Activated T-cell treated with anti-CD3 and anti-CD28 coated beads, Interleukin-2, amount 50 U/mL, for 72 hours (primary cell): ENCODE measurements at places on chromosomes 12 and 14. TPM values are rescaled to one million over a fixed set of nuclear protein-coding genes. Genes with fewer than 3 reads are reported as not detected.

DNA sequence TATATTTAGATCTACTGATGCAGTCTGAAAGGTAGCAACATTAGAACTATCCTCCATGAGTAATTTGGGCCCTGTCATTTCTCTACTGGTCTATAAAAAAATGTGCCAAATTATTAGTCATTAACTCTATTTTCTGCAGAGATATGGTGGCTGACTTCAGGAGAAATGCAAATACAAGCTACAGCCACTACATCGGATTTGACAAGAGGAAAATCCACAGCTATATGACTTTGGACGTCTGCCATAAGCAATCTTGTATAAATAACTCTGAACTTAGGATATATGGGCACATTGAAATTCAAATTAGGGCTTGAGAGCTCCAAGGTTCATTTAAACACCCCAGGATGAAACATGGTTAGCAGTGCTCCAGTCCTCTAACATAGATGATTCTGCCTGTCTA is 983.0 kb upstream of the LRFN5 start:
- no peak for DNase-seq
- H3K4me1 ChIP-seq = no peaks in the 10 kb centered on the region
- no peak overlapping the region for H3K4me3 ChIP-seq
- H3K27ac ChIP-seq = no peak overlapping the region
- H3K27me3 ChIP-seq = no peaks in the 10 kb centered on the region

- H3K4me1 ChIP-seq = no peaks in the 10 kb centered on the region
- no peaks in the 10 kb centered on the region for H3K36me3 ChIP-seq
- no peaks in the 10 kb centered on the region for H3K27me3 ChIP-seq
- peak; percentile 7 for DNase-seq
Observed at GRCh38 chr14:23512156-23512555, 39.4 kb downstream of the ZFHX2 start.

- no peak overlapping the region for H3K27ac ChIP-seq
- no peak overlapping the region for H3K4me3 ChIP-seq
- peaks cover 42% of the 10 kb centered on the region for H3K4me1 ChIP-seq
- no peaks in the 10 kb centered on the region for H3K36me3 ChIP-seq
- peaks cover 40% of the 10 kb centered on the region for H3K27me3 ChIP-seq
Observed at GRCh38 chr14:92774572-92774971, 19.5 kb upstream of the GOLGA5 start.

GRCh38 chr14:70338550-70338949 is 20.9 kb downstream of the COX16 start:
- DNase-seq = no peak
- H3K36me3 ChIP-seq = peaks cover 30% of the 10 kb centered on the region
- H3K27me3 ChIP-seq = no peaks in the 10 kb centered on the region
- H3K27ac ChIP-seq = no peak overlapping the region

DNA sequence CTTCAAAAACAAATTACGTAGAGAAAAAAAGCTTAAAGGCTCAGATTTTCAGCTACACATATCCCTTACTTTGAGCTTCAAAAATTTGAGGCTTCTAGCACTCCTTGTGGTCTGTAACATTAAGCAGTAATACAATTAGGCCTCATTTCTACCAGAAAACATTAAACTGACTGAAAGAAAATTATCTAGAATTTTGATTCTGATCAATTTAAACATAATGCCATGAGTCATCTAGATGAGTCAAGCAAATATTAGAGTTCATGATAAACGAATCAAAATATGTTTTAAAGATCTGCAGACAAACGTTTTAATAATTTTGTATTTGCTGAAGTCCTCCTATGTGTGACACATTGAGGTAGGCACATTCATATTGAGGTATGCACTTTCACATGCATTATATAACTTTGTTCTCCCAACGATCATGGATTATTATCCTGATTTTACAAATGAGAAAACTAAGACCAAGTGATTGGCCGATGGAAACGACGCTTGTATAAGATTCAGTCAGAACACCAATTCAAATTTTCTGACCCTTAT is 4.3 kb downstream of the OSBPL8 start:
- H3K36me3 ChIP-seq = peaks cover 3% of the 10 kb centered on the region
- peaks cover 63% of the 10 kb centered on the region for H3K4me1 ChIP-seq
- no peak for DNase-seq
- H3K27me3 ChIP-seq = no peaks in the 10 kb centered on the region

DNA sequence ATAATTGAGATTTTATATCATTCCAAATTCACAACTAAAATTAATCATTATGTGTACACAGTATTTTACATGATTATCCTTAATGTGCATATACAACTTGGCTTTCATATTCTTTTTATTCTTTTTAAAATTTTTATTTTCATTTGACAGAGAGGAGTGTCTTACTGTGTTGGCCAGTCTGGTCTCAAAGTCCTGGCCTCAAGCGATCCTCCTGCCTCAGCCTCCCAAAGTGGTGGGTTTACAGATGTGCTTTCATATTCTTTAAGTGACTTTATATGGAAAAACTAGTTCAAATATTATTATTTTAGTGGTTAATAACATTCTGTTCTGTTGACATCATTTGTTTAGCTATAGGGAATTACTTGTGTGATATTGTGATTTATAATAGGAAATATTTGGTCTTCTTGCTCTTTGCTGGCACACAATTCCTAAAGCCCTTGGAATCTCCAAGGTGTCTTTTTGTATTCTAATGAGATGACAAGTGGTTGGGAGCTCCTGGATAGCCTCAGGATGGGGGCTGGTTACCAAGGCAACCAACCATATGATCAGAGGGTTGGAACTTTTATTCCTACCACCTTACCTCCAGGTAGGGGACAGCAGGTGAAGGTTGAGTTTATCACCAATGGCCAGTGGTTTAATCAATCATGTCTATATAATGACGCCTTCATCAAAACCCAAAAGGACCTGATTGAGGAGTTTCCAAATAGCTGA is 16.0 kb upstream of the ZNF410 start:
- no peaks in the 10 kb centered on the region for H3K4me1 ChIP-seq
- no peaks in the 10 kb centered on the region for H3K27me3 ChIP-seq
- no peak overlapping the region for H3K27ac ChIP-seq
- no peak for DNase-seq
- no peak overlapping the region for H3K4me3 ChIP-seq

DNA sequence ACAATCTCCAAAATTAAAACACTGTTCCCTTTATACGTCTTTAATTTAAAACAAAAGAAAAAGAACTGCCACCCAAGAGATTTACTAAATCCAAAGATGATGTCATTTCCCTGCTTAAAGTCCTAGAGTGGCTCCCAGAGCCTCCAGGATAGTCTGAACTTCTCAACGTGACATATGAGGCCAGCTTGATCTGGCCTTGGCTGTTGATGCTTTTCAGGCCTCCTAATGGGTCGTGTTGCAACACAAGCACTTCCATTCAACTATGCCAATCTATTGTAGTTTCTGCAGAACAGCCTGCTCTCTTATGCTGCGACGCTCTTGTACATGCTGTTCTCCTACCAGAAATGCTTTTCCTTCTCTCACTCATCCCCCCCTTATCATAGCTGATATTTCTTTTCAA is 35.7 kb downstream of the LGR5 start:
- no peaks in the 10 kb centered on the region for H3K4me1 ChIP-seq
- H3K36me3 ChIP-seq = no peaks in the 10 kb centered on the region
- no peak overlapping the region for H3K27ac ChIP-seq

- no peaks in the 10 kb centered on the region for H3K4me1 ChIP-seq
- H3K4me3 ChIP-seq = no peak overlapping the region
- no peaks in the 10 kb centered on the region for H3K27me3 ChIP-seq
- H3K27ac ChIP-seq = no peak overlapping the region
- no peak for DNase-seq
Observed at GRCh38 chr12:81722004-81722403, 37.1 kb downstream of the PPFIA2 start.

GRCh38 chr14:87334997-87335685 is 657.8 kb downstream of the GALC start:
- no peak overlapping the region for H3K4me3 ChIP-seq
- no peak overlapping the region for H3K27ac ChIP-seq

DNA sequence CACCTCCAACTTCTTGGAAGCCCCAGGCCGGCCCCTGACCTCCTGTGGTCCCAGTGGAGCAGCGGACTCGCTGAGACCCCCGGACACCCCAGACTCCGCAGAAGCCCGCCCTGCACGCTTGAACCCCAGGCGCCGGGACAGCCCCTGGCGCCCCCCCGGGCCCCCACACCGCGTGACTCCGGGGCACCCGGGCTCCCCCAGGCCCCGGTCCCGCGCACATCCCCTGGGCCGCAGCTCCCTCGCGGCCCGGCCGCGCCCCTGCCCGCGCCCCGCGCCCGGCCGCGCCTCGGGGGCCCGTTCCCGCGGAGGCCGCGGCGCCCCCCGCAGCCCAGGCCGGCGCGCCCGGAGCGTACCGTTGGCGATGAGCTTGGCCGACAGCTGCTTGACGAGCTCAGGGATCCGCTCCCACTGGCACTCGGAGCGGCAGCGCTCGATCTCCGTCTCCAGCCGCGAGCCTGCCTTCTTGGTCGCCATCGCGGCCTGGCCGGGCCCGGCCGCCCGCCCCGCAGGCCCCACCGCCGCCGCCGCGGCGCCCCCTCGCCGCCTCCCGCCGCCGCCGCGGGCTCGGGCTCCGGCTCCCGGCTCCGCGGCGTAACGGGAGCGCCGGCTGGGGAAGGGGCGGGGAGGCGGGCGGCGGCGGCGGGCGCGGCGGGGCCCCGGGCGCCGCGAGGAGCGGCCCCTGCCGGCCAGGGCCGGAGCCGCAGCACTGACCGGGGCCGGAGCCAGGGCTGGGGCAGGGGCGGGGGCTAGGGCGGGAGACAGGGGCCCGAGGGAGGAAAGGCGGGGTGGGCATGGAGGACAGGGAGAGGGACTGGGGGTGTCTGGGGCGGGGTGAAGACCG is at the start of gene TTC7B:
TSS of gene TTC7B (minus strand) at position 609 of the 841 bp plus-strand sequence. CDS start at position 474, 135 bp downstream.
- no peaks in the 10 kb centered on the region for H3K36me3 ChIP-seq
- H3K27ac ChIP-seq = no peak within 1 kb of the TSS
- DNase-seq = peak; percentile 70

DNA sequence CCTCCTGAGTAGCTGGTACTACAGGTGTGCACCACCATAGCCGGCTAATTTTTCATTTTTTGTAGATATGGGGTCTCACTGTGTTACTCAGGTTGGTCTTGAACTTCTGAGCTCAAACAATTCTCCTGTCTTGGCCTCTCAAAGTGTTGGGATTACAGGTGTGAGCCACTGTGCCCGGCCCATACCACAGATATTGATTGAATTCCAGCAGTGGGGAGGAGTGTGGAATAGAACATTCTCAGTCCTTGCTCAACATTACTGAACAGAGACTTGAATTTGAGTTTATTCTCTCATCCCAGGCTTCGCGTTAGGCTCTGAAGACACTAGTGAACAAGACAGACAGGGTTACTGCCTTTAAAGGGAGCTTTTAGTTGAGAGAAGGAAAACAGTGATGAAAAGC is 39.6 kb downstream of the PTPN11 start:
- no peaks in the 10 kb centered on the region for H3K4me1 ChIP-seq
- H3K36me3 ChIP-seq = peaks cover 27% of the 10 kb centered on the region
- H3K27me3 ChIP-seq = no peaks in the 10 kb centered on the region
- no peak for DNase-seq
- no peak overlapping the region for H3K27ac ChIP-seq

DNA sequence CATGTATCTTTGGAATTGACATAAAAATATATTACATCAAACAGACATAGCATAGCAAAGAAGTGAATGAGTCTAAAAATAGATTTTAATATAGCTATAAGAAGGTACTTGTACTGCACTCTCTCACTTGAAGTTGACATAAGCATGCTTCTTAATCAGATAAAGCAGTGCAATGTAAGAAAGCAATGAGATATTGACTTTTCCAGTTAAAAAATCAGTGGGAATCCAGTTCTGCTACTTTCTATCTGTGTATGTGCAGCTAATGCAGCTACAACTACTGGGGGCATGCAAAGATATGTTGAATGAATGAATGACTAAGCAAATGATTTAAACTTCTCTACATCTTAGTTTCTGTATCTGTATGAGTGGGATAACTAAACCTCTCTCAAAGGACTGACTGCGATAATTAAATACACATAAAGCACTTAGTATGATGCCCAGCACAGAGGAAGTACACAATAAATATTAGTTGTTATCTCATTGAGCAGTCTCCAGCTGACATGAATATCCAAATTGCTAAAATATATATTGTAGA is 10.3 kb downstream of the WASHC3 start:
- H3K4me1 ChIP-seq = peaks cover 29% of the 10 kb centered on the region
- no peak overlapping the region for H3K4me3 ChIP-seq
- DNase-seq = no peak
- no peaks in the 10 kb centered on the region for H3K27me3 ChIP-seq
- H3K36me3 ChIP-seq = peaks cover 19% of the 10 kb centered on the region

GRCh38 chr12:20205854-20206253 is 162.5 kb upstream of the PDE3A start:
- no peak overlapping the region for H3K4me3 ChIP-seq
- no peaks in the 10 kb centered on the region for H3K27me3 ChIP-seq
- H3K4me1 ChIP-seq = no peaks in the 10 kb centered on the region
- H3K27ac ChIP-seq = no peak overlapping the region
- no peak for DNase-seq

- H3K4me1 ChIP-seq = no peaks in the 10 kb centered on the region
- H3K36me3 ChIP-seq = no peaks in the 10 kb centered on the region
- no peaks in the 10 kb centered on the region for H3K27me3 ChIP-seq
- DNase-seq = no peak
- H3K27ac ChIP-seq = no peak overlapping the region
Observed at GRCh38 chr12:100544165-100544564, 29.3 kb upstream of the GAS2L3 start.

DNA sequence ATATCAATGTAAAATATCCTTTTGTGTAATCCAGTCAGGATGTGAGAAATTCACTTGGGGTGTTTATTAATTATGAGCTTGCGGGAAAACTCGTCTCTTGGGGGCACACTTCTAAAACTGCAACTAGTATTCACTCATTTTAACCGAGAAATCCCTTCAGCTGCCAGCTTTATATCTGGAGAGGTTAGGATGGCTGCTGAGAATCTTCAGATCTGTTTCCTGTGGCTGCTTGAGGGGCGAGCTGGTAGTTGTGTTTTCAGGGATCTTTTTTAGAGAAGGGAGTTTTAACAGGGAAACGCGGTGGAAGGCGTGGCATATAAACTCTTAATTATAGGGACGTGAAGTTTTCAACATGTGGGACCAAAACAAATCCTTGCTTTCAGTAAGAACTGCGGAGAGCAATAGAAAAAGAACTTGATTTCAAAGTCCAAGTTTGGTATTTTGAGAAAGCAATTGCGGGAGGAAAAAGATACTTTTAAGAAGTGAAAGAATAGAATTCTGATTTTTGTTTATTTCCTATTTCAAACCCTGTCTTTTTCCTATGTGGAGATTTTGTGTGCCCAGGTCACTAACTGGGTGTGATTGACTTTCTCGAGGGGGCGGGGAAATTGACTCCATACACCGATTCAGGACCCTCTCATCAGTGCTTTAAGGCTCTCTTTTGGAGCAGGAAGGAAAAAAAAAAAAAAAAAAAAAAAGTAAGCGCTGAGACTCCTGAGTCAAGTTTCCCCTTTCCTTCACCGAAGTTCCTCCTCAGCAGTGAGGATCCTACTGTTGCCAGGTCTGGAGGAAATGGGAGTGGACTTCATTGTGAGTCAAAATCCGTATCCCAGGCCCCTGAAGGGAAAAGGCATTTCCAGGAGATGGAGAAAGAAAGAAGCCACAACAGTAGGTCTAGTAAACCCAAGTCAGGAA is 1.1 kb downstream of the PPFIBP1 start:
- H3K36me3 ChIP-seq = no peaks in the 10 kb centered on the region
- H3K4me1 ChIP-seq = peaks cover 30% of the 10 kb centered on the region
- no peak for DNase-seq

The FSCB gene
- not detected for total RNA-seq

The KRT83 gene
- not detected for total RNA-seq

The DIO3 gene
- total RNA-seq = not detected

The FOXN3 gene
- total RNA-seq = 154 TPM

The RAD51AP1 gene
- 57.9 TPM for total RNA-seq
